Stimulated activated CD8-positive, alpha-beta memory T cell treated with anti-CD3 and anti-CD28 coated beads, Interleukin-4, amount 100 ng/mL, for 1 hour (primary cell): ENCODE measurements at places on chromosomes 6 and 20.

DNA sequence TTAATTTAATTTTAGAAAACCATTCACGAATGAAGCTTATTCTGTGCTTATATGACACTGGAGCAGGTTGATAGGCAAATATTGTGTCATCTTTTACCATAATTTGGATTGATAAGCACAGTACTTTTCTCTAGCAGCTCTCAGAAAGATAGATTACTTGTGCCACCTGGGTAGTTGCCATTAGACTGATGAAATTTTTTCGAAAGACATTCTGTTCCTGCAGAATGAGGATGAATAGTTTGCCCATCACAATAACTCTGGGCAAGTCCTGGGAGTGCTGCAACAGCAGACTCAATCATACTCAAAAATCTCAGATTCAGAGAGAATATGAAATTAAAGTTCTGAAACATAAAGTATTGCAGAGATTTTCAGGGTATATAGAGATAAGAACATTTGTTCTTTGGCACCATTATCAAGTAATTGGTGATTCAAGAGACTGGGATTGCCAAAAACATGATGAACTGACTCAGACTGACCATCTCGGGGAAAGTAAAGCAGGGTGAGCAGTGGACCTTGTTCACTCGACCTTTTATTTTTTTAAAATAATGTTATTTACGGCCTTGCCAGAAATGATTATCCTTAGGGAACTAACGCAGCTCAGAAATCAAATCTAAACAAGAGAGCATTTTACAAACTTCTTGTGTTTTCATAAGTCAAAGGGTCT is 65.8 kb upstream of the PTCHD4 start:
- DNase-seq, result no peak

DNA sequence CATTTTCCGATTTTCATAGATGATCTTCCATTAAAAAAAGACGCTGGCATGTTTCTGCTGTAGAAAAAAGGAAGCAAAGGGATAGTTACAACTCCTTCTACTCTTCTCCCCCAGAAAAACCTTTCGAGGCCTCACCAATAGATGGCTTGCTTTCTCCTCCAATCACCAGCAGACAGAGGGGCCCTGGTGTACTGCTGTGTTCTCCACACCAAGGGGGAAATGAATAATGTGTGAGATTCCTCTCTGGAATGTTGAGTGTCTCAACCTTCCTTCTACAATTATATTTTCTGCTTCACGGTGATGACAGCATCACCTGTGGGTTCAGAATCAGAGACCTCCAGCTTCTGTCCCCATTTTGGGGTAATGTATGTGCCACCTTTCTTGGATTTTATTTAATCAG is 185.7 kb upstream of the FLRT3 start:
- no peak for DNase-seq

- no peak for DNase-seq
These were observed 7.2 kb downstream of the BTBD9 start for GRCh38 chr6:38632490-38632889.

DNA sequence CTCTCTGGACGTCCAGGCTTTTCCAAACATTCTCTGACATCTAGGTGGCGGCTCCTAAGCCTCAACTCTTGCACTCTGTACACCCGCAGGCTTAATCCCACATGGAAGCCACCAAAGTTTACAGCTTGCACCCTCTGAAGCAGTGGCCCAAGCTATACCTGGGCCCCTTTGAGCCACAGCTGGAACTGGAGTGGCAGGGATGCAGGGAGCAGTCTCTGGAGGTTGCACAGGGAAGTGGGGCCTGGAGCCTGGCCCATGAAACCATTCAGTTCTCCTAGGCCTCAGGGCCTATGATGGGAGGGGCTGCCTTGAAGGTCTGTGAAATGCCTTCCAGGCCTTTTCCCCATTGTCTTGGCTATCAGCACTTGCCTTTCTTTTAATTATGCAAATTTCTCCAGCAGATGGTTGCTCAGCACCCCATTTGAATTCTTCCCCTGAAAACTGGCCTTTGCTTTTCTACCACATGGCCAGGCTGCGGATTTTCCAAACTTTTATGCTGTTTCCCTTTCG is 64.9 kb downstream of the IRF4 start:
- no peak for DNase-seq

DNA sequence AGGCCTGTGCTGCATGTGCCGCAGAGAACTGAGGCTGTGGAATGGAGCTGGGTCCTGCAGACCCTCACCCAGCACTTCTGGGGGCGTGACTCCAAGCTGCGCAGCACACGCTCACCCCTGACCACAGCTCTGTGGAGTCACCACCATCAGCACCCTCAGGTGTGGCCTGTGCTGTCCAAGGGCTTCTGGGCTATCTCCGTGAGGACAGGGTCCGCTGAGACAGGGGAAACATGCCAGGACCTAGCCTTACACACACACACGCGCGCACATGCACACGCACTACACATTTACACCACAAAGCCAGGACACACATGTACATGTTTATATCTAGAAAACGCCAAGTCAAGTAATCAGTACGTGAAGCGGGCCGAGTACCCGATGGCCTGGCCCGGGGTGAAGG is 26.8 kb upstream of the TCFL5 start:
- no peak for DNase-seq

DNA sequence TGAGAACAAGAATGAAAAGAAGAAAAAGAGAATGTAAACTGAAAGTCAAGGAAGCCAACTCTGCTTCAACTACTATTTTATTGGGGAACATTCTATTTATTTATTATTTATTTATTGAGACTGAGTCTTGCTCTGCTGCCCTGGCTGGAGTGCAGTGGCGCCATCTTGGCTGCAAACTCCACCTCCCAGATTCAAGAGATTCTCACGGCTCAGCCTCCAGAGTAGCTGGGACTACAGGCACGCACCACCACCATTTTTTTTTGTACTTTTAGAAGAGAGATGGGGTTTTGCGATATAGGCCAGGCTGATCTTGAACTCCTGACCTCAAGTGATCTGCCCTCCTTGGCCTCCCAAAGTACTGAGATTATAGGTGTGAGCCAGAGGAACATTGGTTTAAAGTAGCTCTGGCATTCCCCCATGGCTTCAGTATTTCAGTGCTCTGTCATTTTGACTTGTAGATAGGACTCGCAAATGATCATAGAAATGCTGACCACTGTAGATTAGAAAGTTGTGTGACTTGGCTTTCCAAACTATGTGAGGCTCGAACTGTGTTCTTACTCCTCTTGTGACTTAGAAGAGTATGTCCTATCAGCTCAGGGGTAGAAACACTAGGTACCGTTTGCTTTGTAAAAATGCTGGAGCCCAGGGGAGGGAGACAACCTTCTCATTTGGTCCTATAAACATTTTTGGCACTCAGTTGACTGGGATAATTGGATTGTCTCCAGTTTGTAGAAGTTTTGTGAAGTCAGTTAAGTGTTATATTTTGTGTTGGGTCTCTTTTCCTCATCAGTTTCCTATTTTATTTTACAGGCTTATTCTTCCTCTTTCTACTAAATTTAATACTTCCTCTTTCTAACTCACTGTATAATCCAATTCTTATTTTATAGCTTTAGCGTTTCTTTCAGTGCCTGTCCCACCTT is 544.9 kb upstream of the CITED2 start:
- no peak for DNase-seq

DNA sequence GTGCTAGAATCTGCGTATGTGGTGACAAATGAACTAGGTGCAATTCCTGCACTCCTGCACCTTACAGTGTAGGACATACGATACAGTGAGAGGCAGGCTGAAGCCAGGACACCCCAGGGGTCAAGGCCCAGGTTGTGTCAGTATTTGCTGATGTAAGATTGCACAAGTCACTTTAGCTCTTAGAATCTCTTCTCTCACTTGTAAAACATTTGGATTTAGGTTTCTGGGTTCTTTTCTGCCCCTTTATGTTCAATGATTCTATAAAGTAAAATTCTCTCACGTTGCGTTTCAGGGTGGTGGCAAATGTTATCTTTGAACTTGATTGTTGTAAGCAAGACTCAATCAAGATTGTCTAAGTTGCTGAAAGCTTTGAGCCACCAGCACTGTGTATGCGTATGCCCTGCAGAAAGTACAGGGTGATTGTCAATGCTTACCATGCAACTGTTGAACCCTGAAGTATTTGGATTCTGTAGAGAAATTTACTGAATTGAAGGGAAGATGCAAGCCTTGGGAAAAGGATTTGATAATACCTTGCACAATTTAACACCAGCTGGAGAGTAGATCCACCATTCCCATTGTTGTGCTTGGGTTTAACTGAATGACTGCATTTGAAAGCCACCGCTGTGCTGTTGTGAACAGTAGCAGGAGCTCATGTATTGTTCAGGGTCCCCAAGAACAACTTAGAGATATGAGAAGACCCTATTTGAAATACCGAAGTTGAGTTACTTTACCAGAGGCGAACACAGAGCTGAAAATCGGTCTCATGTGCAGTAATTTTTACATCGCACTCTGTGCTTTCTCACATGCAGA is 106.1 kb upstream of the CITED2 start:
- no peak for DNase-seq

- DNase-seq, result no peak
These were observed 12.0 kb upstream of the ABRACL start for GRCh38 chr6:139016337-139017213.

- peak; percentile 48 for DNase-seq
These were observed 697 bp downstream of the PPT2 start for GRCh38 chr6:32154514-32155161.

GRCh38 chr6:134060491-134061106 is 8.2 kb upstream of the SLC2A12 start:
- no peak for DNase-seq

DNA sequence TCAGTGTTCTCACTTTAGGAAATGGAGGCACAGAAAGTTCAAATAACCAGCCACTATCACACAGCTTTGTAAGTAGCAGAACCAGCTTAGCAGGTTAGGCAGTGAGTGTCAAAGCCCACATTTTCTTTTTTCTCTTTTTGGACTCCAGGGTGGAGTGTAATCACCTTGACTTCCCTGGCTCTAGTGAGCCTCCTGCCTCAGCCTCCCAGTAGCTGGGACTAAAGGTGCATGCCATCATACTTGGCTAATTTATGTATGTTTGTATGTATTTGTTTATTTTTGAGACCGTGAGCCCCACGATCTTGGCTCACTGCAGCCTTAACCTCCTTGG is 7.8 kb upstream of the NCOA3 start:
- DNase-seq, result no peak

DNA sequence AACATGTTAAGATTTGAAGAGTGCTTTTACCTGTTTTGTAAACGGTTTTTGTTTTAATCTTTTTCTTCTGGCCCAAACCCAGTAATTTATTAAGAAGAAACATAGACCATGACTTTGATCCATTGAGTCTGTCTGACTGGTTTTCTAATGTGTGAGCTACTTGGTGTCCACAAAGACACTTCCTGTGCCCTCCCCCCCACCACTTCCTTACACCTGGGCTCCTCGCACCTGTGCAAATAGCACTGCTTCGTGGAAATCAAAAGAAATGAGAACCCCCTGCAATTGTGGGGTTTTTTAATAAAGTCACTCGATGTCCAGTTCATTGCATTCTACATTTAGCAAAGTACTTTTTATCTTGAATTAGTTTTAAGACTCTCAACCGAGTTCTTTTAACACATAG is 65.5 kb downstream of the SMOC2 start:
- DNase-seq, result no peak

GRCh38 chr6:72505446-72505845 is 116.4 kb upstream of the KCNQ5 start:
- no peak for DNase-seq

DNA sequence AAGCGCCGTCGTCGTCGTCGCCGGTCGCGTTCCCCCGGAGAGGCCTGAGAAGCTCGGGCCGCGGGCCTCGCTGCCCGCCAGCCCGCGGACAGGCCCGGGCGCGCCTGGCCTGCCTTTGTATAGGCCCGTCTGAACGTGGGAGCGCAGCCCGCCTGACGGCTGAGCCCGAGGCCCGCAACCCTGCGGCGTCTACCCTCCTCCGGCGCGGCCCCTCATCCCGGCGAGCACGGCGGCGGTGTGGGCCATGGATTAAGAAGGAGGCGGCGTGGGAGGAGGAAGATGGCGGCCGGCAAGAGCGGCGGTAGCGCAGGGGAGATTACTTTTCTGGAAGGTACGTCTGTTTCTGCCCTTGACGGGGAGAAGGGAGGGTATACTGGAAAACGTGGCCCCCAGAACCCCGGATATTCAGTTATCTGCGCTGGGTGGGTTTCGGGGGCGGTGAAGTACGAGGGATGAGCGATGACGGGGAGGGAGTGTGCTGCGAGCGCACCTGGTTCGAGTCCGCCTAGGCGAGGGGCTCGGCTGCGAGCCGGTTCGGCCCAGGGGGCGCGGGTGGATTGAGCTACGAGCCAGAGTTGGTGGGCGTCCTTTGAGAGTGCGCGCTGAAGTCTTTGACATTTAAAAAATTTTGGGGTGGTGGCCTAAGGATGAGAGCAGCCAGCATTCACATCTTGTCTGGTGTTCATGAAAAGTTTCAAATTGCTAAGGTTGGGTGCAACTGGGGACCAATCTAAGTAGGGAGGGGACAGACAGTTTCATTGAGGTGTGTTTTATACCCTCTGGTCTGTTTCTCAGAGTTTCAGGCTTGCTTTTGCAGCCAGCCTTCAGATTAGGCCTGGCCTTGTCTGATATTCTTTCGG is 796 bp downstream of the SENP6 start:
- peak; percentile 19 for DNase-seq

GRCh38 chr6:44849806-44850205 is 462.3 kb downstream of the CDC5L start:
- DNase-seq, result no peak

GRCh38 chr6:130337534-130337933 is 28.3 kb upstream of the TMEM200A start:
- no peak for DNase-seq

GRCh38 chr6:82616386-82617028 is 252.9 kb downstream of the TPBG start:
- DNase-seq, result no peak

DNA sequence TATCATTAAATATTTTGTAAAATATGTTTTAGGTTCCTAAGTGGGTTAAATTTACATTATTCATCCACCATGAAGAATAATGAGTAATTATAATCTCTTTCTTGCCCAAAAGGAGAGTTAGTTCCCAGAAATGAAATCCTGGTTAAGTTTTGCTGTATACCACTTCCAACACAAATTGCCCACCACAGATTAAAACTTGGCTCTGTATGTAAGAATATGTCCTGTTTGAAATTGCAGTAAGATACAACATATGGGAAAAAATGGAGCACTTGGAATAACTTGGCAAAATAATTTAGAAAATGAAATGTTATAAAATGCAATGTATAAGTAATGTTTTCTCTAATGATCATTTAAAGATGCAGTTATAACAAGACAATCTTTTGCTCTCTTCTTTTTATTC is 64.3 kb upstream of the GJE1 start:
- DNase-seq, result no peak

DNA sequence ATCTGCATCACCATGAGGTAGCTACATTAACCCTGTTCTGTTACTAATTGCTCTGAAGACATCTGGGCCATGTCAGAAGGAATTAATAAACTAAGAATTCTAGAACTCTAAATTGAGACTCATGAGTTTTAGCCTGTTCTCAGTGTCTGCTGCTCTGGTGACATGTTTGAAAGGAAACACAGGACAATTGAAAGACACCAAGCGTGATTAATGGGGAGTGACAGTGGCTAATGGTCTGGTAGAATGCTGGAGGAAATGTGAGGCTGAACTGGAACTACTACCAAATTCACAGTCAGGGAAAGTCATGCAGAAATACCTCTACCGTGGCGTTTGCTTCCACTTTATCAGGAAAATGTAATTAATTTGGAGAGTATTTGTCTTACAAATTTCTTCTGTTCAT is 140.0 kb downstream of the TBC1D7 start:
- no peak for DNase-seq

GRCh38 chr6:28340310-28341095 is 4.6 kb upstream of the ZSCAN31 start:
- no peak for DNase-seq

GRCh38 chr20:20894280-20894679 is 181.8 kb upstream of the RALGAPA2 start:
- DNase-seq, result no peak
